ENCODE measurements at places on chromosomes 5 and 9. TPM values are rescaled to one million over a fixed set of nuclear protein-coding genes. Genes with fewer than 3 reads are reported as not detected.

DNA sequence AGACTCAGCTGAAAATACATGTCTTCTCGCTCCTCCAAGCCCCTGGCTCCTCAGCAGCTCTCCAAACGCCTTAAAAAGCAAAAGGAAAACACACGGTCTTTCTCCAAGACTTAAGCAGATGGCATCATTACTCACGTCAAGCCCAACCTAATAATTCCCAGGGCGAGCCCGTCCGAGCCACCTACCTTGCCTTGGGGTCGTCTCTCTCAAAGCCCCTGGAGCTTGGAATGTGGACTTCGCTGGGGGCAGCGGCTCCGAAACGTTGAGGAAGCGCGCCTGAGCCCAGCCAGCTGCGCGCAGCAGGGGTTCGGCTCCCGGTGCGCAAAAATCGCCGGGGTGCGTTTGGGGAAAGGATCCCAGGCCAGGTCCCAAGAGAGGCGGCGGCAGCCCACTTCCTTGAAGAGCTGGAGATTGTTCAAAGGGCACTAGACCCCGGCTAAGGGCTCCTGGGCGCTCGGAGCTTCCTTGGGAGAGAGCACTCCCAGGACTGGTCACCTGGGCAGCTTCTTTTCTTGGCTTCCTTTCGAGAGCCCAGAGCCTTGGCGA lies 395 bp downstream of the DRD1 start:
- DNase-seq: no peak

DNA sequence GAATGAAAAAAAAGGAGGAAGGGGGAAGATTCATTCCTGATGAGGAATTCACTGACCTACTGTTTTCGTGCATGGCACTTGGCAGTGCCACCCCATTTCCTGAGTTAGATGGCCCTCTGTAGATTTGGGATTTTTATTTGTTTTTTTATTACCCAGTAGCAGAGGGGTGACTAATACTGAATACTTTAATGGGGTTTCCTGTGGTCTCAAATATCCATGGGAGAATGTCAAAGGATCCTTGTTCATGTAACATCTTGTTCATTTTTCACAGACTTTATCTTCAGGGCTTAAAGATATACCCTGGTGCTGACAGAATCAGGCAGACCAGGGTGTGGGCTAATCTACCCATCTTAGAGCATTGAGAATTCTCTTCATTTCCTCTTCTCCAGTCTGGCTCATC lies 93.0 kb downstream of the MAMDC2 start:
- DNase-seq: no peak

DNA sequence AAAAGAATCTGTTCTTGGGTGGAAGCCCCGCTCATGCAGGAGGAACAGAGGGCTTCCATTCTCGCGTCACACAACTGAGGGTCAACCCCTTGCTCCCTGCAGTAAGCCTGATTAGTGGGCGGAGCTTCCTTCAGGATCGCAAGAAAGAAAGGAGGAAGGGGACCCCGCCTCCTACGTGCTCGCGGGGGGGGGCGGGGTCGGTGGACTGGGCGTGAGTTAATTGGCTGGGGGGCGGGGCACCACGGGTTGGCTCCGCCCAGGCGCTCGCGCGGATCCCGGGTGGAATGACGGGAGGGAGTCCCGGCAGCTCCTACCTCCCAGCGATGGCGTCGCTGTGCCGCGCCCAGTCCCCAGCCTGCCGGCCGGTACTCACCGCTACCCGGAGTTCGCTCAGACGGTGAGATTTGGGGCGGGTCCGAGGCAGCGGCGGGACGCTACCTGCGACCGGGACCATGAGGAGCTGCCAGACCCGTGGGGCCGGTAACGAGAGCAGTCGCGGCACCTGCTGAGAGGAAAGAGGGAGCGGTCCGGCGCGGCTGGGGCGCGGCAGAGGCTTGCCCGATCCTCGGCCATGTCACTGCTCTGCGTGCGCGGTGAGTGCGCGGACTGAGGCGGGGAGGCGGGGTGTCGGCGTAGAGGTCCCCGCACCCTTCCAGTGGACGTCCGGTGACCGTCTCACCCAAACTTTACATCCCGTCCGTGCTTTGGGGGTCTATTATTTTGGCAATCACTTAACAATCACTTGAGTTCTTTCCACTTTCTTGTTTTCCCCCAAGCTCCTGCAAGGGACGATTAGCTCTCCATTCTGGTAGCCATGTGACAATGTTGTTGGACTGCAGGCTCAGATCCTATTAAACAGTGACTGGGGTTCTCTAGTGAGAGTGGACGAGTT lies at the start of gene UNC13B:
Gene UNC13B, plus strand, starts transcription at position 297 of the 892 bp plus-strand sequence. Its CDS starts 275 bp downstream, at position 572.
- peak; percentile 97 for DNase-seq

- no peak for DNase-seq
Measured at GRCh38 chr9:122656378-122656777, 1.0 kb downstream of the OR1B1 start.

GRCh38 chr5:143188083-143188482 lies 215.4 kb downstream of the NR3C1 start:
- no peak for DNase-seq

The PITX1 gene
- 6.8 TPM for total RNA-seq

The SPATA31A3 gene
- total RNA-seq: 0.74 TPM

DNA sequence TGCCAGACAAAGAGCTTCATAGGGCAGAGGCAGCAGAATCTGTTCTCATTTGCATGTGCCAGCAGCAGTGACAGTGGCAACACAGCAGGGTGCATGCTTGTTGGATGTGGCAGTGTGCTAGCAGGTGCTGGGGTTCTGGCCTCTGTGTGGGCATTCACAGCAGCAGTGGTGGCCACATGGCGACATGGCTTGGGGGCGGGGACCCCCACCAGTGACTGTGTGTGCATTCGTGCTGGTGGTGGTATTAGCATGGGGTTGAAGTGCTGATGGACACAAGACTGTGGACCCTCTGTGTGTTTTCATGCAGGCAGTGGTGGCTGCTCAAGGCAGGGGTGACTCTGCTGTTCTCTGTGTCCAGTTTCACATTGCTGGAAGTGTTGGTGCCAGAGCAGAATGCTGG lies 183.2 kb upstream of the PDE4D start:
- DNase-seq: no peak

DNA sequence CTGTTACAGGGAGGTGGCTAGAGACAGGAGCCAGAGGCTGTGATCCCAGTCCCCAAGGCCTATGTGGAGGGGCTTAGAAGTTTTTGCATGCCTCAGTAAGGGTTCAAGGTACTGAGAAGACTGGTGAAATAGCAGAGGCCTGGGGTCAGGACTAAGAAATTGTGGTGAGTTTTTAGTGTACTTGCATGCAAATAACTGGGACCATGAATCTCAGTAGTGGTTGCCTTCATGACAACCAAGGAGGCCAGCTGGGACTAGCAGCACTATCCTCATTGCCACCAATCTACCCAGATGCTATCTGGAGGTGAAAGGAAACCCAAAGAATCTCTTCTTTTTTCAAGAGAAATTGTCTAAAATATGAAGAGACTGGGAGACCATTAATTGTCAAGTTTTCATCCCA lies 395.1 kb downstream of the CETN3 start:
- no peak for DNase-seq

The PKD2L2 gene
- 0.45 TPM for total RNA-seq

DNA sequence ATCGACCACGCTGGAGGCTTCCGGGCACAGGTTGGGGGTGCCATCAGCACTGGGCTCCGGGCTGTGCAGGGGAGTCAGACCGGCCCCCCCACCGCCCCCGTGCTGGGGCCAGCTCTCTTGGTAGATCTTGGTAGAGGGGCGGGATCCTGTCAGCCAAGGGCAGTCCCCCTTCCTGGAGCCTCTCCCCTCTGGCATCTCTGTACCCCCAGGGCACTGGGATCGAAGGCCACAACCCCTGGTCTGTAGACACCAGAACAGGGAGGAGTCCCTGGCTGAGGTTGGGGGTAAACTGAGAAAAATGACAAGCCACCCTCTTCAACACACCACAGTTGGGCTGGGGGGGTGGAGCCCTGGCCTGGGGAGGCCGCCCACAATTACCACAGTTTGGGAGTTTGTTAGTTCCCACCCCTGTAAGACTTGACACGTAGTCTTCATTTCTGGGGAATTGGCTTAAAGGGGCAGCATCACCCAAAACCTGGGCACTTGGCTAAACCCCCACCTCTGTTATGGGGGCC lies 882 bp downstream of the CERCAM start:
- DNase-seq: no peak

The SCGB3A1 gene
- 32.2 TPM for total RNA-seq

GRCh38 chr9:137878146-137878941 lies 762 bp downstream of the CACNA1B start:
- no peak for DNase-seq

GRCh38 chr5:132753135-132753987 lies 6.1 kb downstream of the CCNI2 start:
- DNase-seq: peak; percentile 51

DNA sequence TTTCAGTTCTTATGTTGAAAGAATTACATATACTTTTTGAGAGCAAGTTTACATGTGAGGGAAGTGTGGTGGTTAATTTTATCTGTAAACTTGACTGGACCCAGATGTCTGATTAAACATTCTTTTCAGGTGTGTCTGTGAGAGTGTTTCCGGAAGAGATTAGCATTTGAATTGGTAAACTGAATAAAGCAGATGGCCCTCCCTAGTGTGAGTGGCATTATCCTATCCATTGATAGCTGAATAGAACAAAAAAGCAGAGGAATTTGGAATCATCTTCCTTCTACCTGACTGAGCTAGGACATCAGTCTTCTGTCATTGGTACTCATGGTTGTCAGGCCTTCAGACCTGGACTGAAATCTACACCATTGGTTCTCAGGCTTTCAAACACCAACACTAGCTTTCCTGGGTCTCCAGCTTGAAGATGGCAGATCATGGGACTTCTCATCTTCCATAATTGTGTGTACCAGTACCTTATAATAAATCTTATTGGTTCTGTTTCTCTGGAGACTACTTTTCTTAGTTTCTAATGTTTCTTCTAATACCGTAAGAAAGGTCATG lies 36.6 kb downstream of the NREP start:
- DNase-seq: no peak

The DDX4 gene
- total RNA-seq: 34.9 TPM

GRCh38 chr9:31776471-31776870 lies 608.0 kb upstream of the ACO1 start:
- DNase-seq: peak; percentile 33

GRCh38 chr5:177290816-177291596 lies 12.5 kb downstream of the RAB24 start:
- no peak for DNase-seq

GRCh38 chr5:82309091-82309531 lies 31.0 kb upstream of the RPS23 start:
- no peak for DNase-seq

GRCh38 chr5:100790170-100790665 lies 112.9 kb downstream of the ST8SIA4 start:
- no peak for DNase-seq

- no peak for DNase-seq
Measured at GRCh38 chr5:119897537-119898370, 268.4 kb downstream of the FAM170A start.

The RIOK2 gene
- 16.2 TPM for total RNA-seq

The ANKRD18B gene
- total RNA-seq: 21.6 TPM

The ELL2 gene
- total RNA-seq: 80.0 TPM

The RANBP17 gene
- 5.4 TPM for total RNA-seq

- no peak for DNase-seq
Measured at GRCh38 chr5:109155625-109156024, 254.1 kb downstream of the PJA2 start.

The MEIKIN gene
- not detected for total RNA-seq

The CARTPT gene
- 5.9 TPM for total RNA-seq

DNA sequence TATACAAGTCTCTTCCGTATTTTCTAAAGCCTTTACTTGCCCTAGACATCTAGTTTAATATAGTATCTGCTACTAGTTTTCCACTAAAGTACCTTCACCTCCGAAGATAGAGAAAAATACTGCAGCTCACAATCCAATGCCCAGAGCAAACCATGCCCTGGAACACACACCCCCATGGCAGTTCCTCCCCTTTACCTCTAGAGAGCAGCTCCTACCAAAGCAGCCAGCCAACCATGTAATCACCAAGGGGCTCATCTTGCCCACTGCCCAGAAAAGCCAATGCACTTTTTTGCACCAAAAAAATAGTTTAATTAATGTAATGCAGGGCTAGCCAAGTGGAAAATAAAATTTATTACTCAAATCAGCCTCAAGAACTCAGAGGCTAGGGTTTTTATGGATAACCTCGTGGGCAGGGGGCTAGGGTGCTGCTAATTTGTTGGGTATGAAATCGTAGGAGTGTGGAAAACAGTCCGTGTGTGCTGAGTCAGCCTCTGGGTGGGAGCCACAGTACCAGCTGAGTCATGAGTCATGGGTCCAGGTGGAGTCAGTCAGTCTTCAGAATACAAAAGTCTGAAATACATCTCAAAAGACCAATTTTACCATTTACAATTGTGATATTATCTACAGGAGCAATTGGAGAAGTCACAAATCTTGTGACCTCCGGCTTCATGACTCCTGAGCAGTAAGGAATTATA lies 120.1 kb upstream of the ACO1 start:
- DNase-seq: no peak

GRCh38 chr9:82128011-82128696 lies 139.6 kb downstream of the SPATA31D1 start:
- DNase-seq: no peak

- no peak for DNase-seq
Measured at GRCh38 chr9:17816431-17817027, 237.7 kb downstream of the SH3GL2 start.

- DNase-seq: no peak
Measured at GRCh38 chr5:164360589-164360988, 855.2 kb downstream of the MAT2B start.

GRCh38 chr5:53407373-53407772 lies 73.1 kb upstream of the FST start:
- no peak for DNase-seq

The EDIL3 gene
- total RNA-seq: 5.5 TPM

Measured in prostate gland (tissue), 2 donors.